Right cardiac atrium (tissue), 5 donors: ENCODE measurements at places on chromosomes 5 and 9. TPM values are rescaled to one million over a fixed set of nuclear protein-coding genes. Genes with fewer than 3 reads are reported as not detected.

Gene NR5A1
- total RNA-seq, result not detected

Gene B4GALT1
- 44.0 TPM for total RNA-seq

Gene EGFL7
- 82.5 TPM for total RNA-seq

Gene GLRA1
- not detected for total RNA-seq

Gene DDX4
- total RNA-seq, result not detected

Gene TRPM6
- total RNA-seq, result 0.17 TPM

Gene PTGES
- total RNA-seq, result 5.4 TPM

Gene PCDHA1
- not detected for total RNA-seq

Gene SPATA31A3
- not detected for total RNA-seq

Gene PIP5K1B
- total RNA-seq, result 67.9 TPM

Gene KLHL9
- total RNA-seq, result 13.0 TPM

Gene CDH9
- not detected for total RNA-seq

DNA sequence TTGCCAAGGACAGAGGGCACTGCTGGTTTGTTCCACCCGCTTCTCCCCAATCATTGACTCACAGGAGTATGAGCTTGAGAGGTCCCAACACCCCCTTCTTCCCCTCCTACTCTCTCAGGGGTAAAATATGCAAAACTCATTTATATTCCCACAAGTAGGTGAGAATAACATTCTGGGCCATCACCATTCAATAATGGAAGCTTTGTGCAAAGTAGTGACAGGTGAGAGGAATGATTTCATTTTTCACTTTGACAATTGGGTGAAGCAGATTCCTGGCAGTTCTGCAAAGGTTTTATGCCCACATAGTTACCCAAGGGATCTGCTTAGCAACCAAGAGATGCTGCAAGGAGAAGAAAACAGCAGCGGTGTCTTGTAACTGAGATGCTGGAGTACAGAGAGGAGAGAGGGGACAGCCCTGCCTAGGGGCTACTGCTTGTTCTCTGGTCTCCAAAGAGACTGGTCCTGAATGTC is 137.6 kb downstream of the CMYA5 start:
- no peak for DNase-seq

DNA sequence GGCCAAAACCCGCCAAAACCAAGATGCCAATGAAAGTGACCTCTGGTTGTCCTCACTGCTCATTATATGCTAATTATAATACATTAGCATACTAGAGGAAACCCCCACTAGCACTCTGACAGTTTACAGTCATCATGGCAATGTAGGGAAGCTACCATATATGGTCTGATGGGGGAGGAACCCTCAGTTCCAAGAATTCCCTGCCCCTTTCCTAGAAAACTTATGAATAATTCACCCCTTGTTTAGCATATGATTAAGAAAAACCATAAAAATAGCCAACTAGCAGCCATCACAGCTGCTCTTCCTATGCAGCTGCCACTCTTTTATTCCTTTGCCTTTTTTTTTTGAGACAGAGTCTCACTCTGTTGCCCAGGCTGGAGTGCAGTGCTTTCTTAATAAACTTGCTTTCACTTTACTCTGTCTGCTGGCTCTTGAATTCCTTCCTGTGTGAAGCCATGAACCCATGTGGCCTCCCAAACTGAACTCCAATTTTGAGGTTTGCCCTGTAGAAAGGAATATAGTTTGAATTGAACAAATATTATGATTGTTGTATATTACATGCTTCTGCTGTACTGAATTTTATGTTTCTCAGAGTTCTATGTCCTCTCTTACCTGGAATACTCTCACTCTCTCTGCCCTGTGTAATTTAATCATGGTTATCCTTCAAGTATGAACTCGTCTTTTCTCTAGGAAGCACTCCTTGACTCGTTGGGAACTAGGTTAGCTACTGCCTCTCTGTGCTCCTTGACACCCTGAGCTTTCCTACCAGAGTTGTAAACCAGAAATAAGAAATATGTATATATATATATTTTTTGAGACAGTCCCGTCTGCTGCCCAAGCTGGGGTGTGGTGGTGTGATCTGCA is 59.8 kb downstream of the KIAA1958 start:
- DNase-seq, result no peak

- DNase-seq, result no peak
Measured at GRCh38 chr9:75666856-75667554, 223.5 kb upstream of the PCSK5 start.

DNA sequence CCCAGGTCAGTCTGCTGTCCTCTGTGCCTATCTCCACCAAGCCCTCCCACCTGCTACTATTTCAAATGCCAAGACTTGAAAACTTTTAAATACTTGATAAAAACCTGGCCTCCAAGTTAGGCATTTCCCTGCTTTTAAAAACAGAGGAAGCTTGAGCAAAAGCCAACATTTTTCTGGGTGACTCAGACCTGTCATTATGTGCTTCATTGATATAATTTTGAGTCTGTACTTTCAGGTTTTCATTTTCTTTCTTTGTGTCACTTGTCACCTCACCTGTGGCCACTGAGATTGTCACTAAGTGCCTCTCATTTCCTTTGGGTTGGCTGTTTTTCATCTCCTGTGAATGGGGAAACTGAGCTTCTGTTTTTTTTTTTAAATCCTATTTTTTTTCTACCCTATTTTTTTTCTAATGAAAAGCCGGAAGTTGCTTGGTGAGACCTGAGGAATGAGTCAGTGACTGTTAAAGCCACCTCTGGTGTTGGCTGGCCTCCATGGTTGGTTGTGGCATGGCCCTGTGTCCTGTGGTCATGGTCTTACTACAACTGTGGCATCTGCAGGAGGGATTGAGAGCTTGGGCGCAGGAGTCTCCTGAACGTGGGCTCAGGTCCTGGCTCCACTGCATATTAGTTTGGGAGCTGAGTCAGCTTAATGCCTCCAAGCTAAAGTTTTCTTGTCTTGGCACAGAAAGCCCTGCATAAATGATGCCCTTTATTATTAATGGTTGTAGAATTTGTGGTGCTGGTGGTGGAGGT is 56.7 kb downstream of the ARHGAP26 start:
- DNase-seq, result peak; percentile 69

GRCh38 chr5:171391996-171392577 is 4.4 kb downstream of the NPM1 start:
- no peak for DNase-seq

DNA sequence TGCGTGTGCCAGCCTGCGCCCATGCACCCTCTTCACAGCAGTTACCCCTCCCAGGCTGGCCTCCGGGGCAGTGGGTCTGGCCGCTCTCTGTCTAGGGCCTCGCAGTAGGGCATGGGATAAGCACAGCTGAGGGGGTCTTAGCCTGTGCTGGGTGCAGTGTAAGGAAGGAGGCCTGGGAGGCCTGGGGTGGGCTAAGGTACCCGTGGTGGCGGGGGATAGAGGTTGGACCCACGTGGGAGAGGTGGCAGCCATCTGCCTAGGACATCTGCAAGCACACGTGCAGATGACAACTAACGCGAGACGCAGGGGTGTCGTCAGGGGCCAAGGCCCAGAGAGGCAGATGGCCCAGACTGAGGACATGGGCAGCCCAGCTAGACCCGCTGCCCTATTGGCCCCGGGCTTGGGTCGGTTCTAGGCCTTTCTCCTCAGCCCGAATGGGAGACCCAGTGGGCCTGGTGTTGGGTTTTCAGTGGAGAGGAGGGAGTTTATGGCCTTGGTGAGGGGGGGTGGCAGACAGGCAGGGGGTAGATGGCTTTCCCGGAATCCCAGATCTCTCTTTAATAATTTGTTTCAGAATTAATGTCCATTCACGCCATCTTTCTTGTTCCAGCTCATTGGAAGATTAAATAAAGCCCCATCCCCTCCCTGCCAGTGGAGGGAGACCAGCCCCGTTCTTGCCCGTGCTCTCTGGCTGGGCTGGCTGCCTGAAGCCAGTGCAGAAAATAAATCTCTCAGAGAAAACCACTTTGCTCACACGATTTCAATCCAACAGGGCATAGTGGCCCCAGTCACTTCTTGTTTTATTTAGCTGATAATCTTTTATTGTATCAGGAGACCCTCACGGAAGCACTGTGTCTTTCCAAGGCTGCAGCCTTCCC is 154.2 kb downstream of the GAPVD1 start:
- no peak for DNase-seq

DNA sequence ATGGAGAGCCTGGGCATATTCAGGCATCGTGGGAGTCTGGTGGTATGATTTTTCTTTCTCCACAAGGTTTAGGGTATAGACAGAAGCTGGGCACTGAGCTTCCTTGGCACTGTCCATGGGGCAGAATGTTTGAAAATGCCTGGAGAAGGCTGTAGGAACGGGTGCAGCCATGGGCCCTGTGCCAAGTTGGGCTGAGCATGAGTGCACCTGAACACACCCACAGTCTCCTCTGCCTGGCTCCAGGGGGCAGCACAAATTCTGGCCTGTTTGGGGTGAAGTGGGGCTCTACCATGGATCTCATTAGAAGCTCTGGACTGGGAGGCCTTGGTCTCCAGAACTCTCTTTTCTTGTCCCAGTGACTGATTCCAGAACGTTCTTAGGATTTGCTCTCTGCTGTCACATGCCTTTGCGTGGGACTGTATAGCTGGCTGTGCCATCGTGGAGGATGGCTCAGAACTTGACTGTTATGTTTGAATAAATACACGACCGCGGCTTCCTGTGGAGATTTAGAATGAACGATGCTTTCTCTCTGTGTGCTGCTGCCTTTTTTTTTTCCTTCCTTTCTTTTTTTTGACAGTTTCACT is 229.8 kb downstream of the FANCC start:
- DNase-seq, result no peak

GRCh38 chr5:95836544-95836943 is 14.0 kb upstream of the GLRX start:
- no peak for DNase-seq

GRCh38 chr5:81688215-81688614 is 62.7 kb downstream of the SSBP2 start:
- DNase-seq, result no peak

DNA sequence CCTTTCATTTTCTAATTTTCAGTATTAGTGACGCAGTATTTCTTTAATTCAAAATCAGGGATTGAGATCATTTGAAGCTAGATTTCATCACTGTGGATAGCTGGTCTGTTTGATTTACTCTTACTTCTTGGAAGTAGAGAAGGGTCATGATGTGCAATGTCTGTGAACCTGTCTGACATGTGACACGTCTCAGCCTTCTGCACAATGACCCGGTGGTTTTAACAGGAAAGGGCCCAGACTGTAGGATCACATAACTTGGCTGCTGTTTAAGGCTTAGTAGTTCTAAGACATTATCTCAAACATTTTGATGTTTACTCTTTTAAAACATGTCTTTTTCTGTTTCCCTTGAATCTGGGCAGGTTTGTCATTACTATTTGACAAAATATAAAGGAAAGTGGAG is 823.3 kb upstream of the NUDT12 start:
- no peak for DNase-seq

DNA sequence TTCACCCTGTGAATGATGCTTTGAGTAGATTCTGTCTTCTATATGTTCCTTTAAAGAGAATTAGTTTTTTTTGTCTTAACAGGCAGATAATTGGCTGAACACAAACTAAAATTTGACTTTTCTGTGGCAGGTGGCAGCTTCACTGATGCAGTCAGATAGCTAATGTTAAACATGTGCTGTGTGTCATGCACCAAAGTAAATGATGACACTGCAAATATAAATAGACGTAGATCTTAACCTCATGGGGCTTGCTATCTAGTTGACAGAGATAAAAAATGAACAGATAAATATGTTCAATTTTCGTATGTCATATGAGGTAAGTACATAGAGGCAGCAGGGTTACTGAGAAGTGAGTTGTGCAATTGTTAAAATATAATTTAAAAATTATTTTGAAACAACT is 82.7 kb downstream of the PARP8 start:
- no peak for DNase-seq

DNA sequence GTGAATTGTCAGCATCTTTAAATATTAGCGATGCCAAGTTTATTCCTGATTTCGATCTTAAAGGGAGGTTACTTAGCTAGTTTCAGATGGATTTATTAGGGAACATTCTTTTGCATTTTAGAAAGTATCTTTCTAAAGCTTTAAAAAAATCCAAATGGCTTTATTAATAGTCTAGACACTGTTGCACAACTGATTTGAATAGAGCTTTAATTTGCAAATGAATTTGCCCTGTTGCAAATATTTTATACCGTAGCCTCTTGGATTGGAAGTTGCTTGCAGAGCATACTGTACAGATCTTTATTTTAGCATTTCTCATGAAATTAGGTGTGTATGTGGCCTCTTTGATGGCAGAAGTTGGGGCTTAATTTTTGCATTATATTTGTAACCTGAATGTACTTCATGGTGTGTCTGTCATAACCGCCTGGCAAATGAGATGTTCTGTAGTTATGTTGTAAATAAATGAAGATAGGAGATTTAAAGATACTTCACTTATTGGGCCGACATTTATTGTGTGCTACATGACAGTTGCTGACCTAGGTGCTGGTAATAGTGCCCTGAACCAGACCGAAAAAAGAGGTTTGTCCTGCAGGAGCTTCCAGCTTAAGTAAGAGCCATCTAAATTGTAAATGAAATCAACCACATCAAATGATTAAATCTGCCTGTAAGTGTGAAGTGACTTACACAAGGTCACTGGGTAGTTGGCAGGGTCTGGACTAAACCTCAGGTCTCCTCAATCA is 1.8 kb downstream of the TCERG1 start:
- no peak for DNase-seq

GRCh38 chr9:122228568-122229484 is at the start of gene LHX6:
TSS of gene LHX6 (minus strand) at chr9:122228957. CDS start at chr9:122228740, 217 bp downstream.
- DNase-seq, result no peak

GRCh38 chr9:134066526-134066912 is 1.3 kb downstream of the BRD3 start:
- DNase-seq, result no peak

DNA sequence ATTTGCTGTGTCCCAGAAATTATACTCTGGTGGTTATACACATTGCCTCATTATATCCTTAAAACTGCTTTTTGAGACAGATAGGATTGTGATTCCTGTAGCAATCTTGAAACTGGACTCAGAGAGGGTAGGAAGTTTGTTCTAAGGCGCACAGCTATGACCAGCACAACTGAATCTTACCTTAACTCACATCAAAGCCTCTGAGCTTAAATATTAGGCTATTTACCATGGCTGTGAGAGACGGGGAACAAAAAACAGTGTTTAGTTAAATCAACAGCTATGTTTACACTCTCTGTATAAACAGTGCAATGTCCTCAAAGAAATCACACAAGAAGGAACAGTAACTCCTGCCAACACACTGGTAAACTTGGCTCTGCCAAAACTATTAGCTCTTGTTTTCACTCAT is 50.9 kb upstream of the TUT7 start:
- DNase-seq, result no peak

DNA sequence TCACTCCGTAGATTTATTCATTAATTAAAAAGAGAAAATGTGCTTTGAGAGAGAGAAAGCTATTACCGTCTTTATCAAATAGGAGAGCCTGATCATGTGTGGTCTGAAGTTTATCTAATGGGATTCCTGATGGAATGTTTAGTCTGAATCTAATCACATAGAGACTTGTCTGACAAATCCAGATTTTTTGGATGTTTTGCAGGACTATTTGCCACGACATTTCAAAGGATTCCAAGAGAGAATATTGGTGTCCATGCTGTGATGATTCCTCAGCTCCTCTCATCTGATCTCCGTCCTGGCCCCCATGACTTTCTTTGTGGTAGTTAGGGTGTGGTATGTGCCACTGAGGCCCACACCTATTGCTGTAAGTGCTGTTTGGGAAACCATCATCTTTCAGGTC is 20.1 kb upstream of the CDKN2B start:
- DNase-seq, result no peak

GRCh38 chr5:63121471-63121870 is 542.9 kb downstream of the LRRC70 start:
- no peak for DNase-seq
